ENCODE measurements at places on chromosomes 3 and 15.

DNA sequence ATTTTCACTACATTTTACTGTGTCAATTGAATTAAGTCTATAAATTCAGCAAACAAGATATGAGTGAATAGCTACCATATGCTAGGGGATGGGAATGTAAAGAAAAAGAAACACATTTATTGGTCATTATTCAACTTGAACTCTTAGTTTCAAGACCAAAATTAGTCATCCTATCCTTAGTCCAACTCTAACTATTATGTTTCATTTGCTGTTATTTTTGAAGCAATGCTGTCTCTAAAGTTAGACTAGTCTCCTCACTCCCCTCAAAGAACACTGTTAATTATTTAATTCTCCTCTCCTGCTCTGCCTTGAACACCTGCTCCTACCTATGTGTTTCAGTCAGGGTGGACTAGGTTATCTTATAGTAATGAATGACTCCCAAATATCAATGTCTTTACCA is 920.9 kb downstream of the TUSC7 start:
- no peak for DNase-seq

GRCh38 chr3:52561028-52561747 is 24.8 kb downstream of the UQCC5 start:
- DNase-seq: peak; percentile 53

DNA sequence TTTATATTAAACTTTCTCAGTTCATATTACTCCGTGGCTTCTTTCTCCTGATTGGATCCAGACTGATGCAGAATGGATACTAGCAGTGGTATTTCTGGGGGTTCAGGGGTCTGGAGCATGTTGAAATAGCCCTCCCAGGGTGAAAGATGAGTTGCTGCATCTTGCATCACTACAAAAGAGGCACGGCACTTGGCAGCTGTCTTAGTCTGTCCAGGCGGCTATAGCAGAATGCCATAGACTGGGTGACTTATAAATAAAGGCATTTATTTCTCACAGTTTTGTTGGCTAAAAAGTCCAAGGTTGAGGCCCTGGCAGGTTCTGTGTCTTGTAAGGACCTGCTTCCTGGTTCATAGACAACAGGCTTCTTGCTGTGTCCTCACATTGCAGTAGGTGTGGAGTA is 660 bp upstream of the BCL2L10 start:
- DNase-seq: peak; percentile 41

- no peak for DNase-seq
Measured at GRCh38 chr15:63815796-63816533, 17.8 kb downstream of the HERC1 start.

GRCh38 chr3:139870000-139870675 is 64.8 kb upstream of the CLSTN2 start:
- no peak for DNase-seq

- DNase-seq: peak; percentile 63
Measured at GRCh38 chr15:101198800-101199199, 53.0 kb downstream of the CHSY1 start.

DNA sequence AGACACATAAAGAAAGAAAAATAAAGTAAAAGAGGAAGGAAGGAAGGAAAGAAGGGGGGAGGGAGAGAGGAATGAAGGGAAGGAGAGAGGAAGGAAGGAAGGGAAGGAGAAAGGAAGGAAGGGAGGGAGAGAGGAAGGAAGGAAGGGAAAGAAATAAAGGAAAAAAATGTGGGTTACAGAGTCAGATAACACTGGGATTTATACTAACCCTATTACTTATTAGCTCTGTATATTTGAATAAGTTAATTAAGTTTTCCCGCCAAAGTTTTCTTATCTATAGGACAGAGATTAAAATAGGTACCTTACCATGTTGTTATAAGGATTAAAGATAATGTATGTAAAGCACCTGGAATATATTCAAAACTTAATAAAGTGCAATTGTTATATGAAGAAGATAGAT is 439.3 kb upstream of the KCNMB2 start:
- no peak for DNase-seq

DNA sequence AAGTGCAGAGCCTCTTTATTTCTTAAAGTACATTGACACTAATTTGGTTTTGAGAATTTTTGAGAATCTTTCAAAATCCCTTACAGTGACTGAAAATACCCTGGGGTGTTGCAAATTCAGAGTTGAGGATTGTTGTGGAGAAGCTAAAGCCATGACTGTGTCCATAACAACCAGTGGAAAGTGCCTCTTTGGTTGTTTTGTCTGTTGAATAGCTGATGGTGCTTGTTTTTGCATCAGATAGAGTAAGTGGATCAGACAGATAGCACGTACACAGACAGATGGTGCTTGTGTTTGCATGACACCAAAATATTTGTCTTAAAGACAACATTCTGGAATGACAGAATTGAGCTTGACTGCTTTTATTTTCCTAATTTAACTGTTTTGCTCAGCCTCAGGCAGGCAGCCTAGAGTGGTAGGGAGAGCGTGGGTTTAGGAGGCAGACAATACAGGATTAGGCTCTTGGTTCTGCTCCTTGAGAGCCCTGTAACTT is 265.0 kb downstream of the IL20RB start:
- no peak for DNase-seq
